Stimulated activated CD4-positive, alpha-beta T cell treated with anti-CD3 and anti-CD28 coated beads, Interleukin-1b, Interleukin-23, amount 100 ng/mL, for 1 hour (primary cell): ENCODE measurements at places on chromosomes 4 and X.

DNA sequence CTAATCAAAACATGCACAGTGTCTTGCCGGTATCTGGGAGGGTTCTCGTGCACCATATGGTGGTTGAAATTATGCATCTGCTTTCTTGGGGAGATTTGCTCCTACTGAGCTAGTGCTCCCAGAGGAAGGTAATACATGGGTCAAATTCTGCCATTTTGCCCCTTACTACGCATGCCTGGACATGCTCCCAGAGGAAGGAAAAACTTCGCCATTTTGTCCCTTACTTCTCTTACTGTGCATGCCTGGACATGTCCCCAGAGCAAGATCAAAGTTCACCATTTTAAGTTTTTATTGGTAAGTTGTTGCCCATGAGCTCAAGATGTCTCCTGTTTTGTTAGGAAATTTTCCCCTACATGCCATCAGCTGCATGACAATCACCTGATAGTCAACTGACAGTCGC lies 252.1 kb upstream of the KLHL4 start:
- no peak for DNase-seq

DNA sequence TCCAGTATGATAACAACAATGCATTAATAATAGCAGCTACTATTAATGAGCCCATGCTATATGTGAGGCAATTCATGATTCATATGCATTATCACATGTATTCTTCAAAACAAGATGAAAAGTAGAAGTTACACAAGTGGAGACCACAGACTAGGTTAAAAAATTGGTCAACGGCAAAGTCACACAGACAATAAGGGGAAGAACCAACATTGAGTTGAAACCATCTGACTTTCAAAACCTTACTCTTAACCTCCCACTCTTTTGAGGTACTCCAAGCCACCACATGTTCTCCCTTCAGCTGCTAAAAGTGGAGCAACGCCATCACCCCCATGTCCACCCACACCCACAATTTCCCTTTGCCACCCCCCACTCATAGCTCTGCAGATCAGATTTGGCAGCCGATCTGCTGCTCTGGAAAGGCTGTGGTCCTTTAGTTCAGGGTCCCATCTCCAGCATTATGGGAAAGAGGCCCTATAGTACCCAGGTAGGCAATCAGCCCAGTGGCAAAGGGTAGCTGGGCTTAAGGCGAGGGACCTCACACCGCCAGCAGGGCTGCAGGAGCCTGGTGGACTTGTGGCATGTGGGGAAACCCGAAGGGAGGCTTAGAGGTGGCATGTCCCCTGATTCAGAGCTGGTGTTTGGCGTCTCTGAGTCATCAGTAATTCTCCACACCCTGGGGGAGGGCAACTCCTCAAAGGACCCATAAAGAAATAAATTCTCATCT lies 33.5 kb upstream of the CYBB start:
- DNase-seq, result no peak

- DNase-seq, result no peak
Measured at GRCh38 chrX:136028383-136028984, 43.2 kb downstream of the SLC9A6 start.

- DNase-seq, result no peak
Measured at GRCh38 chr4:27759611-27760575, 899.3 kb downstream of the STIM2 start.

GRCh38 chr4:80900908-80901307 lies 129.6 kb upstream of the BMP3 start:
- DNase-seq, result no peak

GRCh38 chrX:47815901-47816845 lies 20.5 kb upstream of the ZNF81 start:
- DNase-seq, result no peak

DNA sequence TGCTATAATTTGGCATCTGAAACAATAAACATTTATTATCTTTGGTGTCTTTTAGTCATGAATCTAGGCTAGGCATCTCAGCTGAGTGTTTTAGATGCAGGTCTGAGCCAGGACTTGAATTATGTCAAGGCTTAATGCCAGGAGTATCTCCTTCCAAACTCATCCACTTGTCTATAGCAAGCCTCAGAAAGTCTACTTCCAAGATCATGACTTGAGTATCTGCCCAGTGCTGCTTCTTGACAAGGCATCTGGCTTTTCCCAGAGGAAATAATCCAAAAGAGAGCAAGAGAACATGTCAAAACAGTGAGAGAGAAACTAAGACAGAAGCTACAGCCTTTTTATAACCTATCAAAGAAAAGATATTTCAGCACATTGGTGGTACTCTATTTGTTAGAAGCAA lies 1052.1 kb upstream of the PCDH10 start:
- DNase-seq, result no peak

- DNase-seq, result no peak
Measured at GRCh38 chr4:121192480-121192879, 28.4 kb upstream of the TNIP3 start.
